MCF 10A (cell line): ENCODE measurements at places on chromosomes 7 and 10. TPM values are rescaled to one million over a fixed set of nuclear protein-coding genes. Genes with fewer than 3 reads are reported as not detected.

DNA sequence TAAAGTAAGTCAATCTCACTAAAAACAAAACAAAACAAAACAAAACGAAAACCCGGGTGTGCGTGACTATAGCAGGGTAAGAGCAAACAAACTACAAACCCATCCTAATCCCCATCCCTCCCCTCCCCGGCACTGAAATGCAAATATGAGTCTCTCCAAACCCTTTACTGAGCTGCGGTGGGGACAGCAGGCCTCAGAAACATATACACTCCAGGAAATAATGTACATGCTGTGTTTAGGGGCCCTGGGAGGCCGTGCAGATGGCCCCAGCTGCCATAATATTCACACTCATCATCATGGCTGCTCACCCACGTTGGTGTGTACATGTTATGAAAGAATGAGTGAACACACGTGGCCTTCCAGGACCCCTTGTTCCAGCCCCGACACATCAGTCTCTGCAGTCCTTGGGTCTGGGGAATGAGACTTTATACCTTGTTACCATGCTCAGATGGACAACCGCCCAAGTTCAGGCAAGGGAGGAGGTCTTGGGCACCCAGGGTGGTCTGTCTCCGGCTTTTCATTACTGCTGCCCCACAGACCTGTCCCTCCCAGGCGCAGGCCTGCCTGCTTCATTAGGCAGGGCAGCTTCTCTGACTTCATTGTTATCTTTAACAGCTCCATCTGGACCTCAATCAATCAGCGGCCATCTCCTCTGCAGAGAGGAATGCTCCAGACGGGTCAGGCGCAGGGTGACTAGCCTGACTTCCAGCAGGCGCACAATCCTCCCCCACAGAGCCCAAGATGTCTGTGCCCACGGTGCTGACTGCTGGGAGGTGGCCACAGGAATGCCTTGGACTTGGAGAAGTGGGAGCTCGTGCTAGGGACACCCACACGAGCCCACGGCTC lies 20.6 kb downstream of the HSPA12A start:
- DNase-seq: no peak

The AFAP1L2 gene
- 5.8 and 8.5 TPM in 2 replicates for total RNA-seq

DNA sequence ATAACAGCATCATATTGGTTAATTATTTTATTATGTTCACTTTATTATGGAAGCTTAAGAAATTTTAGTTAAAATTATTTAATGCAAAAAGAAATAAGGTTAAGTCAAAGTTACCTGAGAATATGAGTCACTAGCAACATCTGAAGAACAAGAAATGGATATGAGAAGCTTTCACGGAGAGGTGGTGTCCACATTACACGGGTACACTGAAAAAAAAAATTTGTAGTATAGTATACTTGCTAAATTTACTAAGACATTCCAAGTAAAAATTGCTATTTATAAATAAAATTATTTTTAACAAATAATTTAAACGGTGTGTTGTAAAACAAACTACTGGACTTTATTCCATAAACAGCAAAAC lies 63.9 kb downstream of the DPY19L1 start:
- DNase-seq: no peak

DNA sequence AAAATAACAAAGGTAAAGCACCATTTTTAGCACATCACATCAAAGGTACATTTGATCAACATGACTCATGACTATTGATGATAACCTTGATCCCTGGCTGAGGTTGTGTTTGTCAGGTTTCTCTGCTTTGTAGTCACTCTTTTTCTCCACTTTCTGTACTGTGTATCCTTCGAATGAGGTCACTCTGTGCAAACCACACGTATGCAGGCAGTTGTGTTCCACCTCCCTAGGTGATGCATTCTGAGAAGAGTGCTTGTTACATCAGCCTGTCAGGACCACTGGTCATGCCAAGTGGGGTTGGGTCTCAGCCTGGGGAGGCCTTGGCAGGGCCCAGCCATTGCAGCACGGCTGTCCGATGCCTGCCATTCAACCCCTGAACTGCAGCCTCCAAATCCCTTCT lies 62.8 kb upstream of the GJD4 start:
- no peak for DNase-seq

- no peak for DNase-seq
Measured at GRCh38 chr7:3434611-3435010, 133.6 kb downstream of the SDK1 start.

- DNase-seq: no peak
Measured at GRCh38 chr7:132899833-132900232, 182.1 kb downstream of the CHCHD3 start.

- peak; percentile 55 for DNase-seq
Measured at GRCh38 chr7:38195804-38196595, 18.0 kb downstream of the STARD3NL start.

GRCh38 chr10:80322711-80323110 lies 33.3 kb upstream of the MAT1A start:
- no peak for DNase-seq

The AKR1E2 gene
- 0.29 TPM in 1 of 2 replicates, not detected in the other for total RNA-seq

The SPDYE6 gene
- total RNA-seq: not detected in 2 replicates

DNA sequence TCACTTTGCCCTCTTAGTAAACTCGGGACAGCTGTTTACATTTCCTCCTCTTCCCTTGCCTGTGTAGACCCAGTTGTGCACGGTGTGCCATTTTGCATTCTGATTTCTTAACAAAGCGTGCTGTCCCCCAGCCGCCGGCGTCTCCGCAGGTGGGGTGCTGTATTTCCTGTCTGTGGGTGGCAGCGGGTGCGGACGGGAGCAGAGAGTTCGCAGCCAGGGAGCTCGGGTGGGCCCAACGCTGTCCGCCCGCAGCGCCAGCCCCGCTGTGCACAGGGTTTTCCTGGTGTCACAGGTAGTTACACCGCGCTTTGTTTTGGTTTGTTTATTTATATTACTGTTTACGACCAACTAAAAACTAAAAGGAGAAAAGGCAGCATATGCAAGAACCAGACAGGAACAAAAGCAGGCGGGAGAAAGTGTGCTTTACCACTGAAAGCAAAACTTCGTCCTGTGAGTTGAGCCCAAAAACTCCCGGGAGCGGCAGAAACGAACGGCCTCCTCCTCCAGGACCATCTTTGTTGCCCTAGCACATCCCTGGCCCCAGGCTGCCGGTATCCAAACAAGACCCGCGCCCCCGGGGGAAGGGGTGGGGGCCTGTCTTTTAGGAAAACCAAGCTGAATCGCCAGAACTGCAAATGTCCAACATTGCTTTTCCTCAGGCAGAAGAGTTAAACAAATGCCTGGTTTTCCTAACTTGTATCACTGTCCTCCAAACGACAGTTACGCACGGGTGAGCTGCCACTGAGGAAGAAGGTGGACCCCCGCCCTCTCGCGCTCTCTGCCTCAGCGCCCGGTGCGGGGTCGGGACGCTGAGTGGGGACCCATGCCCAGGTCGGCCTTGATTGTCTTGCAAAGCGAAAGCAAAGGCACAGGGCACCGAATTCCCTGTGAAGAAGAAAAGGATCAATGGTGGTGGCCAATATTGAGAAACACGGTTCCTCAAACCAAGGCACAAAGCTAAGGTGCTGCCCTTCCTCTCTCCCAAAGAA lies 45.9 kb upstream of the DRGX start:
- no peak for DNase-seq

- peak; percentile 77 for DNase-seq
Measured at GRCh38 chr10:46028584-46029460, 1.6 kb downstream of the NCOA4 start.

The AKR1C3 gene
- 22.0 and 22.9 TPM in 2 replicates for total RNA-seq

The PAX4 gene
- total RNA-seq: not detected in 2 replicates
